ENCODE measurements at places on chromosomes 7 and 10.

DNA sequence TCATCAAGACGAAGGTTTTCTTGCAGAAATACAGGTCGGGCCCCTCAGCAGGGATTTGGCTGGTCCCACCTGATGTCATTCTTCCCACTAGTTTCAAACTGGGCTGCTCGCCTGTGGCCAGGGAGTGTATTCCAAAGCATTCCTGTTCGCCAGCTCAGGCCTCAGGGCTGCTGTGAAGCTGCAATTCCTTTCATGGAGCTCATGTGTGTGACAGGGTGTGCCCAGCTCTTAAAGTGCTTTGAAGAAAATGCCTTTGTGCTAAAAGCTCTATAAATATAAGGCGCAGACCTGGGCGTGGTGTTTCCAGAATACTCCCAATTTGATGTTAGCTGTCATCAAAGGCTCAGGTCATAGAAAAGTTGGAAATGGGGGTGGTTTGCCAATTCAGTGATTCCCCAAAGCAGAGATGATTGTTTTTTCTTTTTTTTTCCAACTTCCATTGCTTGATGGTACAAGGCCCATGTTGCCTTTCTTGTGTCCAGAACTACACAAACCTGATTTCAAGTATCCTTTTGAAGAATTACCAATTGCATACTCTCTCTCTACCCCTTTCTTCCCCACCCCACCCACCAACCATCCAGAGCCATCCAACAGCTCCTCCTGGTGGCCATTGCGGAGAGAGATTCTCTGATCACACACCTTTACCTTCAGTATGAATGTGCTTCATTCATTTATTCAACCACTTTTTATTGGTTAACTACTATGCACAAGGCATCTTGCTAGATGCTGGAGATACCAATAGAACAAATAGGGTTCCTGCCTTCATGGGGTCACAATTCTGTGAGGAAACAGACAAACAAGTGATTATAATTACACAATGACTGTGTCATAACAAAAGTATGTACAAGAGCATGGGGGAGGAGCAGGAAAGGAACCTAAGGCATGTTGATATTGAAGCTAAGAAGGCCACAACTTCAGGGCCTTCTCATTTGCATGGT is 297.3 kb upstream of the LYZL1 start:
- peak; percentile 72 for DNase-seq

DNA sequence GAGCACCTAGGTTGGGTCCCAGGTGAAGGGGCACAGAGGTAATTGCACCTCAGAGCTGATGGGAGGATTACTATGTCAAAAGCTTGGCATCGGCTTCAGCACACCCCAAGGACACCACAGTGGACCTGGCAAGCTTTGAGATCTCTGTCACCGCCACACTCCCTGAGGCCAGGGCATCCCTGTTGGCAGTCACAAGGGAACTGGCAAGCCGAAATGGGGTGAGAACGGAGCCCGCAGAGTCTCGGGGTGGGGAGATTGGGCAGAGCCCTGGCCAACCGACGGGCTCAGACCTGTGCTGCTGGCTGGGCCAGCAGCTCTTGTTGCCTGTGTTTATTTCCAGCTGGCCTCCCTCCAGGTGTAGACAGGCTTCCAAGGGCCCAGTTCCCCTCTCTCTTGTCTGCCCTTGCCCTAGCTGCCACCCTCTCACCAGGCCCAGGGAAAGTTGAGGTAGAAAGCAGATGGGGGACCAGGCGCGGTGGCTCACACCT is 2.5 kb downstream of the HSPB1 start:
- DNase-seq = peak; percentile 39

- peak; percentile 86 for DNase-seq
These were observed 160.1 kb downstream of the FZD1 start for GRCh38 chr7:91424371-91424770.

DNA sequence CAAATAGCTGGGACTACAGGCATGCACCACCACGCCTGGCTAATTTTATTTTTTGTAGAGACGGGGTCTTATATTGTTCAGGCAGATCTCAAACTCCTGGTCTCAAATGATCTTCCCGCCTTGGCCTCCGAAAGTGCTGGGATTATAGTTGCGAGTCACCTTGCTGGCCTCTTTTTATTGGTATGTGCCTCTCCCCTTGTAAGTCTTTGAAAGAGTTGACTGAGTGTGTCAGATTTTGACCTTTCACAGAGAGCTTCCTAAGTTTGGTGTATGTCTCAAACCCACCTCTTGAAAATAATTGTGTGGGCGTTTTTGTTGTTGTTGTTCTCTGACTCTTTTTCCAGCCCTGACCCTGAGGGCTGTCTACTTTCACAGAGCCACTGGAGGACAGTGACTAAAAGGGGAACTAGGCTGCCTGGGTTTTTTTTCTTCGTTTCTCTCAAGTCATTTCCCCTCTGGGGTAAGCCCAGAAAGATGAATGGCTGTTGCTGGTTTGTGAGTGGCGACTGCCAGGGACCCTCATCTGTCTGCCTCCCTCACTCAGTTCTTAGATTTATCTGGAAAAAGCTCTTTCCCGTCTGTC is 262.8 kb downstream of the ZEB1 start:
- no peak for DNase-seq

- no peak for DNase-seq
These were observed 5.8 kb downstream of the GNAI1 start for GRCh38 chr7:80140388-80140787.

DNA sequence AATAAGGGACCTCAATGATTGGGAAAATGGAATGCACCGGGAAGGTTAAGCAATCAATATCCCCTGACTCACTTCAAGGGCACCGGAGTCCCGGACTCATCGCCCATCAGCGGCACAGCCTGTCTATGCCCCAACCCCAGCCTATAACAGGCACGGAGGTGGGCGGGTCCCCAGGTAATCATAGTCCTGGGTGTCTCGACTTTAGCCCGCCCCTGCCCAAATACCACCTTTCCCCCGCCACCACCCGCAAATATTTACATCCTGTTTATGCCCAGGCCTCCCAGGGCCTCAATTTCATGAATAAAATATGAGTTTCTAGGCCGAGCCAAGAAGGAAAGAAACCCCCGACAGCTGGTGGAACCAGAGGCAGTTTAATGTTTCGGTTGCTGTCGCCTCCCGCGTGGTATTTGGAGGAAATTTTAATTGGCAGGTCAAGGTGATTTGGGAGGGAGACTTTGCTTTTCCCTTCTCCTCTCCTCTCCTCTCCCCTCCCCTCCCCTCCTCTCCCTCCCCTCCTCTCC is 15.6 kb upstream of the RFC2 start:
- peak; percentile 94 for DNase-seq

DNA sequence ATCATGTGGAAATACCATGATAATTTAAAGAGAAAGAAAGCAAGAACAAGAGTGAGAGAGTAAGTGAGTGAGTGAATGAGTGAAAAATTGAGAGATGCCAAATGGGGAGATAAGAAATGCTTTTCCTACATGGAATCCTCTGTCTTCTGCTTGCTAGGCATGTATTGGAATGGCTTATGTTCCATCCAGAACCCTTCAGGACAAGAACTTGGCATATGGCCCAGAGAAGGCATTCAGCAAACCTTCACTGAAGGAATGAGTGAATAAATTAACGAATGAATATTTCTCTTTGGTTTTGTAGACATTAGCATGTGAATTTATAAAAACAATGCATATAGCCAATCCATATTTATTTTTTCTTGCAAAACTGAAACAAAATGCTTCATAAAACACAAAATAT is 162.2 kb downstream of the LRRTM3 start:
- peak; percentile 16 for DNase-seq

- DNase-seq = peak; percentile 8
These were observed 100.7 kb downstream of the ZMYND11 start for GRCh38 chr10:235915-236314.

DNA sequence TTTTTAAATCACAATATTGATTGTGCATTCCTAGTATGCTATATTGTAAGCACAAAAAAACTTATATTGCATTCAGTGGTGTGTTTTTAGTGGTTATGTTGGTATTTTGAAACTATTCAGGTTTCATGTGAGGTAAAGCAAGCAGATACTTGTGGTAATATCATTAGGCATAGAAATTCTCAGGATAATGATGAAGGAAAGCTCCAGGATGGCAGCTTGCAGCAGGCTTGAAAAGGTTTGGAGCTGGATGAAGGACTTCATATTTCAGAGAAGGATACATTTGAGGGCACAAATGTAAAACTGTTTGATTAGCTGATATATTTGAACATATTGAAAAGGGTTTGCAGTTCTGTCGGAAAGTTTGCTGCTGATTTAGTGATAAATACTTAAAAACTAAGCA is 17.5 kb downstream of the TRIM24 start:
- DNase-seq = peak; percentile 19

GRCh38 chr10:30454744-30455510 is 20.9 kb downstream of the MAP3K8 start:
- no peak for DNase-seq

DNA sequence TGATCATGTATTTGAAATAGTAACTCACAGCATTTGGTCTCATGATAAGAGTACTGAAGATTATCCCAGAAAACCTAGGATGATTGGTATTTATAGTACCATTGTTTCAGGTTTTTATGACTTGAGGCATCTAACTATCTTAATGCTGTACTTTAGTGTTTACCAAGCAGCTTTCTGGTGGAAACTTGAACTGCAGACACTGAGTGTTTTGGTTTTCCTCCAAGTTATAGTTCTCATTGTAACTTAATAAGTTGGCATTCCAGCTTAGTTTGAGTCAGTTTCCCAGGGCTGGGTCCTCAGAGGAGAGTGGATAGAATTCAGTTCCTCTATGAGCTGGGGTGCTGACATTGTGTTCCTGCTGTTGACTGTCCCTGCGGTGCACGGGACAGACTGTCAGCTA is 50.4 kb downstream of the SEC23IP start:
- DNase-seq = no peak

- DNase-seq = no peak
These were observed 234.1 kb upstream of the KMT2E start for GRCh38 chr7:104779888-104780287.

DNA sequence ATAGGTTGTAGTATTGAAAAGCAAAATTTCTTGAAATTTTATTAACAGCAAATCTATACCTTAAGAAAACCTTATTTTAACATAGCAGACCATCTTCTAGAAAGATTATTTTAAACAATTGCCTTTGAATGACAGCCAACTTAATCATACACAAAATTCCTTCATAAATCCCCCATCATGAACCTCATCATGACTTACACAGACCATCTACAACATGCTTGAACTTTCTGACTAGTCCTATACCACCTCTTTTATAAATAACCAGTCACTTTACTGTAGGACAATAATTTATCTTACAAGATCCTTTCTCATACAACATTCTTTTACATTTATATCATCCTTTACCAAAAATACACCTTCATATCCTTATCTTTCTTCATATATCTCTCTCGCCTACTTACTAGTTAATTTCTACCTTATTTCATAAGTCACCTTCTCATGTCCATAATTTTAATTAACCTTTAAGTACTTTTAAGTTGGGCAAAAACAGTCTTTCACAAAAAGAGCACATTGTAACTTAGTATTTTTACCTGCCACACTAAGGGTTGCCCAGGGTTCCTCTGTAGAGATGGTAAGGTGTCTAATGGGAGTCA is 16.6 kb upstream of the PTN start:
- peak; percentile 24 for DNase-seq

- DNase-seq = no peak
These were observed 1.5 kb downstream of the GDF2 start for GRCh38 chr10:47323636-47324296.

DNA sequence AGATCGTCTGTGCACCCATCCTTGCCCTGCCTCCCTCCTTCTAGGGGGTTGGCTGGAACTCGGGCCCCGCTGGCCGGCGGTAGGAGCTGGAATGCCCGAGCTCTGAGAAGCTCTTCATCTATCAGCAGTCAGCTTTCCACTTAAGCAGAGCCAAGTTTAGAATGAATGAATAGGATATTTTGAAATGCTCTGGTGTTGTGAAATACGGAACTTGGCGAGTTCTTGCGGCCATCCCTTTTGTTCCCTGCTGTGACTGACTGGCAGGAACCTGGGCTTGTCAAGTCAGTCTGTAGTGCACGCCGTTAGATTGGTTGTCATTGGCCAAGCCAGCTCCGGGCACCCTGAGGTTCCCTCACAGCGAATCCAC is 33.3 kb downstream of the FOXK1 start:
- DNase-seq = no peak

DNA sequence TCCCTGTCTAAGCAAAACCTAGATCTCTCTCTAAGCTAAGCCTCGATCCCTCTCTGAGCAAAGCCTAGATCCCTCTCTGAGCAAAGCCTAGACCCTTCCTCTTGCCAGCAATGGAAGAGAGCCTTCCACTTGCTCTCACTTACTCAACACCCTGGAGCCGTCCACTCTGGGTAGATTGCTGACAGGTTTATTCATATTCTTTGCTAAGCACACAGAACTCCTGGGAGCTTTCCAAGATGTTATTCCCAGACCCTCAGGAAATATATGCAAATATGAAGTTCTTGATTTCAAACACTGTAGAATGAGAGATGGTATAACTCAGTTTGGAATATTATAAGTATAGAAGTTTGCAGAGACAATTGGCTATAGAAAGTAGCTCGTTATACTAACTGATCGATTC is 503.8 kb upstream of the CELF2 start:
- no peak for DNase-seq

- peak; percentile 68 for DNase-seq
These were observed 435.8 kb downstream of the EXOC4 start for GRCh38 chr7:133688483-133689239.

- peak; percentile 80 for DNase-seq
These were observed at the start of gene BICC1 for GRCh38 chr10:58512491-58513187. Gene BICC1 (plus strand): TSS chr10:58512872. CDS start chr10:58513144, 272 bp downstream.

DNA sequence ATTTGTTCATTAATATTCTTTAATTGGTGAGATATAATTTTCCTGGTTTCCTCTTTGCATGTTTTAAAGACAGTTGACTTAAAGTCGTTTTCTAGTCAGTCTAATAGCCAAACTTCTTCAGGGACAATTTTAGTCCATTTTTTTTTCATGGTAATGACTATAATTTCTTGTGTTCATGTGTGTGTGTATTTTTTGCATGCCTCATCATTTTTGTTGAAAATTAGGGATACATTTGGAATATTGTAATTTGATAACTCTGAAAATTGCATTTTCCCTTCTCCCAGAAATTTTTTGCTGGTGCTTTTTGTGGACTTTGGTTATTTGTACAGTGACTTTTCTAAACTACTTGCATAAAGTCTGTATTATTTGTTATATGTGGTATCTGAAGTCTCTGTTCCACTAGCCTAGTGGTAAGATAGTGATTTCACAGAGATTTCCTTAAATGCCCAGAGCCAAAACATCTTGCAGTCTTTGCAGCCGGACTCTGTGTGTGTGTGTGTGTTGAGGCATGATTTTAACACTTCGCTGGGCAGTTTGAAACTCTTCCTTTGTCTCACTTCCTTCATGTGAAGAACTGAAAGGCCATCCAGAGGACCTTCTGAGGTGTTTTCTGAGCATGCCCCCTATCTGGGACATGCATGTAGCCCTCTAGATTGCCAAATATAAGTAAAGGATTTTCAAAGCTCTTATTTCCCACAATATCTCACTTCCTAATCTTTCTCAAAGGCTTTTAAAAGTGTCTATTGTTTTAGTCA is 40.9 kb upstream of the ZNF365 start:
- DNase-seq = no peak
